ENCODE measurements at places on chromosomes 3 and 15. TPM values are rescaled to one million over a fixed set of nuclear protein-coding genes. Genes with fewer than 3 reads are reported as not detected.

Gene KIF7
- 5.0 TPM for total RNA-seq

DNA sequence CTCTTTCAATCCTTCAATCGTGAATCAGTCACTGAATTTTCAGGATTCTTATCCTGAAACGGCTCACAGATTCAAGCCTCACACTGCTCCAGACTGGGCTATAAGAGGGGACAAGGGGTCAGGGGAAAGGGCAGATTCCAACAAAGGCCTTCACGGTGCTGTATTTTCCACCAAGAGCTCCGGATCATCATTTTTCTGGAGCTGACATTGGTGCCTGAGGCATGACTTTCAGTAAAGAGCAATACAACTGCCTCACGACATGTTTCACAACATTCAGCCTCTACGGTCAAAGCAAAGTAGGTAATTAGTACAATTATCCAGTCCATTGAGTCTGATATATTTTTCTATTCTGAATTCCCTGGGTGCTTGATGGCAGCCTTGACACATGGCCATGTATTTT lies 185.0 kb upstream of the PRICKLE2 start:
- DNase-seq = no peak
- peaks cover 3% of the 10 kb centered on the region for H3K4me1 ChIP-seq
- H3K4me3 ChIP-seq = no peak overlapping the region
- no peak overlapping the region for H3K27ac ChIP-seq

Gene SIDT1
- total RNA-seq = not detected

DNA sequence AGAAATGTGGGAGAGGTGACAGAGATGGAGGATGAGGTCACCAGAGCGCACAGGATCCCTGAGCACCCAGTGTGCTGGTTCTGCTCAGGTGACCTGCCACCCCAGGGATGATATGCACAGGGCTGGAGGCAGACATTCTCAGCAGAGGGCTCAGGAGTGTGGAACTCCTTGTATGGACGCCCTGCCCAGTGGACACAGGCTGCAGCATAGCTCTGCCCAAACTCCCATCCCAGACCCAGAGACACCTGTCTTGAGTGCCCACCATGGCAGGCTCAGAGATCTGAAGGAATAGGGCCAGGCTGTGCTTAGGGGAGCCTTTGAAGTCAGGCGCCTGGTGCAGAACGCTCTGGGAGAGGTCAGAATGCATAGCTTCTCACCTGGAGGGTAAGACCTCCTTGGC lies 47.3 kb downstream of the PPCDC start:
- peaks cover 17% of the 10 kb centered on the region for H3K27me3 ChIP-seq
- no peak for DNase-seq
- no peak overlapping the region for H3K27ac ChIP-seq
- H3K4me1 ChIP-seq = no peaks in the 10 kb centered on the region
- H3K4me3 ChIP-seq = no peak overlapping the region

Gene PYGO1
- 10.0 TPM for total RNA-seq

DNA sequence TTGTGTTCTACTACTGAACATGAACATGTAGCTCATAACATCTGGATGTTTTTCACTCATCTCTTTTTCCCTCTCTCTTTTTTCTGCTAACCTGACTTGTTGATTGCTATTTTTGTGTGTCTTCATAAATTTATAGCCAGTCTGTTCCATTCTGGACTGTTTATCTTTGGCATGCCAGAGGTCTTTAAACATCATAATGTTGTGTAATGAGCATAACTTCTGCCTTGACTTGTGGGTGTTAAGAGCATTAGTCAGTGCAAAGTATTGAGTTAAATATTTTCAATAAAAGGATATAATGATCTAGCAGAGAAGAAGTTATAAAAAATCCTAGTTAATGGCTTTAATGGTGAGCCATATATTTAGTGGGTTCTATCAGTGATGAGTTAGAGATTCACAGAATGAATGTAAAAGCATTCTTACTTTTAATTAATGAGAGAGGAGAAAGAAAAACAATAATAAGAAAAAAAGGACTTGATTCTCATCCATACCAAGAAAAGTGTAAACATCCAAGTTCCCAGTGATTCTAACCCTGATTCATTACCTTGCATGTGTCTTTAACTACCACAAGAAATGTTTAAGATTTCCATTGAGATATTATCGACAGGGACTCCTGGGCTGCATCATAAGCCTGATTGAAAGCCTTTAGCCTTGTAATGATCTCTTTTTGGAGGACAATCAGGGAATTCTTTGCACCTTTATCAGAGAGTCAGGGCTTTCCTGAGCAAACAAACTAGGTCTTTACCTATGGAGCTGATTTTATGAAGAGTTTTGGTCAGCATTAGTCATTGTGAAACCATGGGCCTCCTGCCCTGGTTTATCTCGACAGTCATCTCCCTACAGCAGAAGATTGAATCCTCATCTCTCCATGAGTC lies 22.9 kb downstream of the MITF start:
- no peaks in the 10 kb centered on the region for H3K27me3 ChIP-seq
- peaks cover 24% of the 10 kb centered on the region for H3K4me1 ChIP-seq
- H3K4me3 ChIP-seq = no peak overlapping the region

- H3K27me3 ChIP-seq = no peaks in the 10 kb centered on the region
- H3K27ac ChIP-seq = no peak overlapping the region
- peaks cover 4% of the 10 kb centered on the region for H3K4me1 ChIP-seq
- no peak for DNase-seq
- no peaks in the 10 kb centered on the region for H3K36me3 ChIP-seq
- H3K4me3 ChIP-seq = no peak overlapping the region
Observed at GRCh38 chr3:186024210-186024609, 84.7 kb downstream of the ETV5 start.

DNA sequence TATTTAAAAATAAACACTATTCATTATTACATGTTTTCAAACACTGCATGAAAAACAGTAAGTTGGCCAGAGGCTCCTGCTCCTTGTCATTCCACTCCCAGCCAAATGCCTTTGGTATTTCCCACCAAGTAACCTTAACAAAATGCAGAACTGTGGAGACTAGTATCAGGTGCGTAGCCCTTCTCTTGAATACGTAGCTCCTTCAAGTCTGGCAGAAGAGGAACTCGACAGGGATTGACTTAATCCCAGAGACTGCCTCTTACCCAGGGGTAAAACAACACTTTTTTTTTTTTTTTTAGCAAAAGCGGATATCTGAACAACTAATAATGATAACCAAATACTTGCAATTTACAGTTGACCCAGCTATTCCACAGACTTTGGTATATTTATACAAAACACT lies 738 bp downstream of the COMMD2 start:
- H3K27ac ChIP-seq = no peak overlapping the region
- H3K36me3 ChIP-seq = peaks cover 8% of the 10 kb centered on the region

Gene MKRN2OS
- total RNA-seq = not detected

DNA sequence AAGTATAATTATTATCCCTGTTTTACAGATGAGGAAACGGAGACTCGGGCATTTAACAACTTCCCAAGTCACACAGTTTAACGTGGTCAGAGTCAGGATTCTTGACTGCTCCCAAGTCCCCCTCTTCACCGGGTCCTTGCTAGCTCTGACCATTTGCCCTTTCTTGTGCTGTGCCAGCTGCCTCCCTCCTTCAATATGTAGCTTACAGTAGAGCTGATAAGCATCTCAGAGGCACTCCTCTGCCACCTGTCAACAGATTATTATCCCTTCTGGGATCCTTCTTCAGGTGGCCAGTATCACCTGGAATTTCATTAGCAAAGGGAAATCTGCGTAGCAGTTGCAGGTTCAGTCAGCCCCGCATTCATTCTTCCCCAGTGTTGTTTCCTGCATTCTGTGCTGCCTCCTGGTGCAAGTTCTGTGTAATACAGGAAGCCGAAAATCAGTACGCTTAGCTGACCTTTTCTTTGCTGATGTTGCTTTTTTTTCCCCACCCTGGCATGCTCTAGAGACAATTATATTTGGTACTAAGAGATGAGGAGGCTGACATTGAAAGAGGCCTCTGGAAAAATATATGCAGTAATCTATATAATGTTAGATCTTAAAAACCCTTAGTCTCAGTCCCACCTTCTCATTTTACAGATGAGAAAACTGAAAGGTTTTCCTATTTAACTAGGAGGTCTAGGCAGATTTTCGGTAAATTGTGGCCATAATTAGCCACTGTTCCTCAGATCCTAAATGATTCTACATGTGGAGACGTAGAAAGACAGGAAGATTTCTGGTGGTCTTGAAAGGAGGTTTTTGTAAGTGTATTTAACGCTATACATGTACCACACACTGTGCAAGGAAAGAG lies 24.8 kb downstream of the TMOD2 start:
- no peak overlapping the region for H3K27ac ChIP-seq
- H3K4me3 ChIP-seq = no peak overlapping the region
- no peaks in the 10 kb centered on the region for H3K4me1 ChIP-seq
- H3K27me3 ChIP-seq = no peaks in the 10 kb centered on the region

GRCh38 chr3:142022381-142022780 lies 127.0 kb downstream of the TFDP2 start:
- DNase-seq = no peak
- no peaks in the 10 kb centered on the region for H3K27me3 ChIP-seq
- no peaks in the 10 kb centered on the region for H3K4me1 ChIP-seq
- no peak overlapping the region for H3K4me3 ChIP-seq

GRCh38 chr3:195001961-195002861 lies 268.7 kb downstream of the XXYLT1 start:
- peak; percentile 34 for DNase-seq
- no peaks in the 10 kb centered on the region for H3K36me3 ChIP-seq
- H3K27me3 ChIP-seq = peaks cover 76% of the 10 kb centered on the region
- peaks cover 6% of the 10 kb centered on the region for H3K4me1 ChIP-seq

GRCh38 chr3:12780751-12781150 lies 15.7 kb upstream of the CAND2 start:
- peaks cover 3% of the 10 kb centered on the region for H3K27me3 ChIP-seq
- no peak overlapping the region for H3K4me3 ChIP-seq
- peak; percentile 77 for DNase-seq

DNA sequence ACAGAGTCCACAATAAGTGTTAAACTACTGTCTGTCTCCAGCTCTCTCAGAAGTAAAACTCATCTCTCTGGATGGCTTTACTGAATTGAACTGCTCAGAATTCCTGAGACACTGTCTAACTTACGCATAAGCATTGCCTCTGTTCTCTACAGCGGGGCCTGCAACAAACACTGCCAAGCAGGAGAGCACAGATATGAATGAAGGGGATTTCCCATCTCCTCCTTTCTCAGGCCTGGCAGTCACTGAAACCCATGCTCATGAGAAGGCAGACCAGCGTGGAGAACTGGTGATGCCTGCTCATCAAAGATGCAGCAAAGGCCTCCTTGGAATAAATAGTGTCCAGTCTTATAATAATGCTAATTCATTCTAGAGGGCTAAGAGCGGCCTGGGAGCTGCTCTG lies 10.3 kb downstream of the RASGRP1 start:
- H3K4me1 ChIP-seq = peaks cover 30% of the 10 kb centered on the region
- H3K4me3 ChIP-seq = no peak overlapping the region
- no peaks in the 10 kb centered on the region for H3K27me3 ChIP-seq
- peak; percentile 82 for DNase-seq

GRCh38 chr3:197356275-197356674 lies 57.9 kb upstream of the DLG1 start:
- H3K4me1 ChIP-seq = peaks cover 16% of the 10 kb centered on the region
- no peaks in the 10 kb centered on the region for H3K36me3 ChIP-seq
- H3K27ac ChIP-seq = no peak overlapping the region

Gene RTP1
- not detected for total RNA-seq

DNA sequence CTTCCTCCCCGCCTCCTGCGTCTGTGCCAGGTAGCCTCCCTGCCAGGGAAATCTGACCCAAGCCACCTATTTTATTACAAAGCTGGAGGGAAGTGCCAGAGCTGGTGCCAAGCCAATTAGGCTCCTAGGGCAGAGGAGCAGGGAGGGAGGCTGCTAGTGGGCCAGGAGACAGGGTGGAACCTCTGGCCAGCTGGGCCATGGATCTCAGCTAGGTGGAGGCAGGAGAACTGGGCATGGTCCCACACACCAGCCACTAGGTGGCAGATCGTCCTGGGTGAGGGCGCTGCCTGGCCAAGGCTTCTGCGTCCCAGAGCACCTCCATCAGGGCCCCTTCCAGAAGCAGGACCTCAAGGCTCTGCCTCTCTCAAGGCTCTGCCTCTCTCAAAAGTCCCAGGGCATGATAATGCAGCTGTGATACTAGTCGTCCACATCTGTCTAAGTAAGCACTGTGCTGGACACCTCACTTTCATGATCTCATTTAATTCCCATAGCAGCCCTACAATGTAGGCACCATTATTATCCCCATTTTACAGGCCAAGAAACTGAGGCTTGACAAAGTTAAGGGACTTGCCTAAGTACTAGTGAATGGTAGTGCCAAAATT lies 4.5 kb upstream of the RFT1 start:
- H3K36me3 ChIP-seq = no peaks in the 10 kb centered on the region
- no peaks in the 10 kb centered on the region for H3K27me3 ChIP-seq
- peak; percentile 63 for DNase-seq
- H3K4me3 ChIP-seq = no peak overlapping the region
- peaks cover 8% of the 10 kb centered on the region for H3K4me1 ChIP-seq

Gene LRRK1
- total RNA-seq = 3.0 TPM

DNA sequence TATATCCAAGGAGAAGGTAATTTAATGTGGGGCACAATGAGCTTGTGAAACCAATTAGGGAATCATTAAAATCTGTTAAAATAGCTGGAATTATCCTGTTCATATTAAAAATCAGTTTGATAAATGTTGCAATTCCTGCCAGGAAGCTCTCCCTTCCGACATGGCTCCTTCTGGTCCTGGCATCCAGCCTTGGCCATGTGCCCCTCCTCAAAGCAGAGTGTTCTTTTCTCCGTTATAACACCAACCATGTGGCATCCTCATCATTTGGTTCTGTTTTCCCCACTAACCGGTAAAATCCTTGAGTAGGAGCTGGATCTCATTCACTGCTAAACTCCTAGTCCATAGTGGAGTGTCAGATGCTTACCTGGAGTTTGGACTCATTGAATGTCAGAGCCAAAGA lies 127.2 kb downstream of the ARNT2 start:
- H3K36me3 ChIP-seq = peaks cover 11% of the 10 kb centered on the region
- H3K27me3 ChIP-seq = no peaks in the 10 kb centered on the region
- H3K27ac ChIP-seq = peak overlapping the region; percentile 92
- no peak for DNase-seq
- H3K4me3 ChIP-seq = no peak overlapping the region

GRCh38 chr15:52383100-52383588 lies 87.5 kb upstream of the MYO5C start:
- H3K27me3 ChIP-seq = no peaks in the 10 kb centered on the region
- H3K27ac ChIP-seq = no peak overlapping the region
- DNase-seq = peak; percentile 45
- H3K36me3 ChIP-seq = peaks cover 15% of the 10 kb centered on the region
- peaks cover 3% of the 10 kb centered on the region for H3K4me1 ChIP-seq

DNA sequence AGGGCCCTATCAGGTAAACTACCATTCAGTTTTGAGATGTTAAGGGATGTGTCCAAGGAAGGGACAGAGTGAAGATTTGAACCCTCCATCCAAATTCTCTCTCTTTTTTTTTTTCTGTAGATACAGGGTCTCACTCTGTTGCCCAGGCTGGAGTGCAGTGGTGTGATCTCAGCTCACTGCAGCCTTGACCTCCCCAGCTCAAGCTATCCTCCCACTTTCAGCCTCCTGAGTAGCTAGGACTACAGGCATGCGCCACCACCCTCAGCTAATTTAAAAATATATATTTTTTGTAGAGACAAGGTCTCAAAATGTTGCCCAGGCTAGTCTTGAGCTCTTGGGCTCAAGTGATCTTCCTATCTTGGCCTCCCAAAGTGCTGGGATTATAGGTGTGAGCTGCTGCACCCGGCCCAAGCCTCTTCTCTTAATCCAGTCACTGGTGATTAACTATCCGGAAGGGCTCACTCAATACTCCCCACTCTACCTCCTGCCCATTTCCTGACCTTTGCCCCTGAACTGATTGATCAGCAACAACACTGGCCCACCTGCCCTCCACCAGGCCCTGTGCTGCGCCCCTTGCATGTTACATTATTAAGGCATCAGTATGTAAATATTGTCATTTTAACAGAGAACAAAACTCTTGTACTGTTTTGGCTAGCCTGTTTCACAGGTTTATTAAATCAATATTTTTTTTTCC lies 164.7 kb downstream of the CTNNB1 start:
- no peaks in the 10 kb centered on the region for H3K4me1 ChIP-seq
- no peak overlapping the region for H3K4me3 ChIP-seq
- H3K27me3 ChIP-seq = no peaks in the 10 kb centered on the region
- H3K27ac ChIP-seq = no peak overlapping the region
- no peak for DNase-seq

Measured in IMR-90 (cell line).